ENCODE measurements at places on chromosomes 6 and 20.

DNA sequence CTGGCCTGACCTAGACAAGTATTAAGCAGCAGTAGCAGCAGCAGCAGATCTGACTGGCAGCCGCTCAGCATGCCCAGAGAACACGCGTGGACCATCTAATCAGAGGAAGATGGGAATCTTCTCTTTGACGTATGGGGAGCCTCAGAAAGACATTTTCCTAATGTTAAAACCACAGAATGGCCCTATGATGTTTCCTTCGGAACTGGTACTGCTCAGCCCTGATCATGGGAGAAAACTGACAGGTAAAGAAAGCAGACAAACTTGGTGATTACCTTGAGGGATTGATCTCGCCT is 6.2 kb downstream of the PSMA7 start:
- DNase-seq = no peak

DNA sequence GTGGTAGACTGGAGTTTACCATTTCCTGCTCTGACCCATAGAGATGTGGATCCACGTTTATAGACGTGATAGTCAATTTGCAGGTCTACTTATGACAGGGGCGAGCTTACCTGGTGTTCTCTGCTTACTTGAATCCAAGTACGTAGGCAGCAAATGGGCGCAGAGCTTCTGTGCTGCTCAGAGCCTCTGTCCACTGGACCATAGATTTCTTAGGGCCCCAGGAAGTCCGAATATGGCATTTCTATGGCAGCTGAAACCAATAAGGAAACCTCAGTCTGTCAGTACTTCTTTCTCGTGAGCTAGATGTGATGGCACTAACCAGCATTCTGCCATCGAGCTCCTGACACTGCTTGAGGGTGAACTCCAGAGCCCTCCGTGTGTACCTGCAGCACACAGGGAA is 19.5 kb upstream of the NPEPL1 start:
- DNase-seq = no peak

- no peak for DNase-seq
Observed at GRCh38 chr6:85458782-85459181, 8.9 kb downstream of the NT5E start.

GRCh38 chr6:159913862-159914564 is 23.2 kb downstream of the MAS1 start:
- DNase-seq = no peak

DNA sequence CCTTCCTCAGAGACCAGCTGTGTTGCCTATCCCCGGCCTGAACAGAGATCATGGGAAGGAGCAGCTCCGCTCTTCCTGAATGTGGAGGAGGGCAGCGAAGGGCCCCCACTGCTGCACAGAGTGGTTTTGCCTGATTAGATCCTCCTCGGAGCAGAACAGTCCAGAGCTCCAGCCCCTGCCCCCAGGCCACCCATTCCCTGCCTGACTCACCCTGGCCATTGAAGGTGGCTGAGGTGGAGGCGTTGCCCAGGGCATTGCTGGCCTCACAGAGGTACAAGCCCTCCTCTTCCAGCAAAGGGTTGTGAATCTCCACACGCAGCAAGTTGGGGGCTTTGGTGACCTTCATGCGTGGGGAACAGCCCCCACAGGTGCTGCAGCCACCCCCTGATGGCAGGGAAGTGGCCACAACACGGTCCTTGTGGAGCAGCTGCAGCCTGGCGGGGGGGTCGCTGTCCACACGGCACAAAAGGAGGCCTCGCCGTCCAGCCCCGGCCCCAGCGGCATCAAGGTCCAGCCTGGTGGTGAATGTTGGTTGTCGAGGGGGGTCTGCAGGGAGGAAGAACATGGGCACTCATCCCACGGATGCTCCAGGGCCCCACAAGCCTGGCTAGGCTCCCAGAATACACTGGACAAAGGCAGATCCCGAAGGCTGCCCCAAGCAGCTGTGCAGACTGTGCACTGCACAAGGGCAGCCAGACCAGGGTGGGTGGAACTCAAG is 14.7 kb downstream of the SIGLEC1 start:
- no peak for DNase-seq

All from activated CD8-positive, alpha-beta memory T cell treated with anti-CD3 and anti-CD28 coated beads, Interleukin-2, amount 50 U/mL, for 4 hours (primary cell).